GM18507 (cell line): ENCODE measurements at places on chromosomes 3 and 15.

- no peak for DNase-seq
Observed at GRCh38 chr3:134460965-134461364, 24.8 kb downstream of the ANAPC13 start.

DNA sequence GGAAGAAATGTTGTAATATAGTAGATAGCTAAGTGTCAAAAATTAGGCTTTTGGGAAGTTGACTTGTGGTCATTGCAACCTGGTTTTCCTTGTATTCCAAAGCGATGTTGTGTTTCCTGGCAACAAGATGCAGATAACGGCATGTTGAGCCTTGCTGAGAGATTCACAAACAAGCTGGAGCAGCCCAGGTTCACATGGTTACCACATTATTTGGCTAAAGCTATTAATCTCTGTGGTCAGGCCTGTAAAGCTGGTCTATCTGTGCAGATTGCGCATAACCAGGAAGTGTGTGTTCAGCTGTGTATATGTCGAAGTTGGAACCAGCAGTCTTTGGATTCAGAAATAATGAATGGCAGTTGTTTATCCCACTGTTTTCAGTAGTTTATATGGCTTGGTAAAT is 6.6 kb downstream of the TIPARP start:
- DNase-seq: no peak

DNA sequence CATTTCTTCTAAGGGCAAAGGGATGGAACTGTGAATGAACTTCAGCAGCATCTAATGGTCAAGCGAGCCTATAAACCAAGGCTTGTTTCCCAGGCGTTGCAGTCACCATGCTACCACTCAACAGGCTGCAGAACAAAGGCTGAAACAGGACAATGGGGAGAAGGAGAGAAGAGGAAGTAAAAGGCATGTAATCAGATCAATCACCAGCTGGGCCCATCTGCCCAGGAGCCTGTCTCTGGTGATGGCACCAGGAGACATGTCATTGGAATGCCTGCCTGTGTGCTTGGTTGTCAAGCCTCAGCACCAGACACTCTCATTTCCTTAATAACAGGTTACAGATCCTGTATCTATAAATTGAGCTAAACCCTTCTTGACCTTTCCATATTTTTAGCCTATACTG is 81.7 kb upstream of the UMPS start:
- no peak for DNase-seq

- no peak for DNase-seq
Observed at GRCh38 chr15:61086756-61087155, 142.3 kb downstream of the RORA start.
